Vagina (tissue), 2 donors: ENCODE measurements at places on chromosomes 7 and 10. TPM values are rescaled to one million over a fixed set of nuclear protein-coding genes. Genes with fewer than 3 reads are reported as not detected.

The CTNNA3 gene
- total RNA-seq = 0.98 TPM

The CDH23 gene
- 10.3 TPM for total RNA-seq

The RBP4 gene
- 36.8 TPM for total RNA-seq

The PTPRN2 gene
- 7.4 TPM for total RNA-seq

The CH25H gene
- 0.74 TPM for total RNA-seq

The ZNF853 gene
- 14.0 TPM for total RNA-seq
